ENCODE measurements at places on chromosomes 3 and 15.

GRCh38 chr3:42515391-42515916, 13.0 kb downstream of the VIPR1 start:
- DNase-seq = no peak

- no peak for DNase-seq
These were observed 70.8 kb downstream of the EFCAB12 start for GRCh38 chr3:129357616-129358015.

DNA sequence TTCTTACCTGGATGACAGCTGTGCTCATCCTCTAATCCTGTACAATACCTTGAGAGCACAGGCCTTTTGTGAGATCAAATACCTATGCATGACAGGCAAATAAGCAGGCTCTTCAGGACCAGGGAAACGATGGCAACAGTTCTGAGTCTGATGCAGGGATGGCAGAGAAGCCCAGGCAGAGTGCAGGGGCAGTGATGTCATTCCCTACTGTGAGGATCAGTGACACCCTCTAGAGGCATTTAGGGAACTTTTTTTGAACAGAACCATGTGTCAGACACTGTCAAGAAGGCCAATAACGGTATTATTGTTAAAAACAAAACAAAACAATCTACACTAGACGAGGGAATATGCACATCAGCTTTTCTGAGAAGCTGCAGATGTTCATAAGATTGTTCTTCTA, 314.8 kb upstream of the CTDSPL start:
- no peak for DNase-seq

- no peak for DNase-seq
These were observed 9.4 kb downstream of the ATP13A4 start for GRCh38 chr3:193545304-193545703.

GRCh38 chr3:158909870-158910269, 108.0 kb downstream of the MFSD1 start:
- DNase-seq = no peak

GRCh38 chr3:153146191-153147053, 15.6 kb upstream of the RAP2B start:
- no peak for DNase-seq
